HCT116 (cell line): ENCODE measurements at places on chromosomes 16 and 17.

DNA sequence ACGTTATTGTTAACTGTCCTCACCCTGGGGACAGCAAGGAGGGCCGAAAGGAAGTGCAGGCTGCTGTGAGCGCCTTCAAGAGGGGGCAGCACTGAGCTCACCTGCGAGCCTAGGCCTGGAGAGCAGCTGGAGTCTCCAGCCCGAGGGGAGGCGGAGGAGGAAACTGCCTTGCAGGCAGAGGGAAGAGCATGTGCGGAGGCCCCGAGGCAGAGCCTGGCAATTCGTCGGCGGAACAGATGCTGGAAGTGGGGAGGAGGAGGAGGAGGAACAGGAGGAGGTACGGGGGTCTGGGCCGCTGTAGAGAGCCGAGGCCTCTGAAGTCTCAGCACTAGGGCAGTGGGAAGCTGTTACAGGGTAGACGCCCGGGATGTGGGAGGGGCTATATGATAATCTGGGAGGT is 49.6 kb upstream of the PLCG2 start:
- peak; percentile 59 for DNase-seq

DNA sequence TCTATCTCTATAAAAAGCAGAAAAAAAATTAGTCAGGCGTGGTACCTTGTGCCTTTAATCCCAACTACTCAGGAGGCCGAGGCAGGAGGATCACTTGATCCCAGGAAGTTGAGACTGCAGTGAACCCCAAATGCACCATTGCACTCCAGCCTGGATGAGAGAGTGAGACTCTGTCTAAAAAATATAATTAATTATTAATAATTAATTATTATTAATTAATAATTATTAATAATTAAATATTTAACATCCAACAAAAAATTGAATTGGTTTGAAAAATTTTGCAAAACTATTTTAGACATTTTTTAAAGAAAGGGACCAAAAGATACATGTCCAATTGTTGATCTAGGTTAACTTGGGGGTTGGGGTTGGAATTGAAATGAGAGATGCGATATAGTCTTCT is 51.0 kb downstream of the MYH3 start:
- DNase-seq = no peak

DNA sequence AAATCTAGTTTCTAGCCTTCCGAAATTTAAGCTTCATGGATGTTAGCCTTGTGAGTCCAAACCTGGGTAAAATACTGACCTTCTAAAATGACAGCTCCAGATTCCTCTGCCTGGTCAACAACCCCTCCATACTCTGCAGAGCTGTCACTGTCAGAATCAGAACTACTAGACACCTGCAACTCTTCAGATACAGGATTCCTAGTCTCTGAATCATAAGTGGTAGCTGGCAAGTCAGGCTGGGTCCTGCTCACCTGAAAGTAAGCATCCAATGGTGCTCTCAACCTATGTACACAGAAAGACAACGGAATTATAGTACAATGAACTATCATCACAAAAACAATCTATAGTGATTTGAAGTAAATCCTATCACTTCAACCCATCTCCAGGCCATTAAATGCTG is 14.8 kb downstream of the RFWD3 start:
- no peak for DNase-seq

- DNase-seq = no peak
Measured at GRCh38 chr16:82995924-82996441, 369.2 kb downstream of the CDH13 start.

- DNase-seq = no peak
Measured at GRCh38 chr16:47250983-47251382, 107.2 kb upstream of the NETO2 start.

GRCh38 chr16:69048328-69049120 is 56.9 kb upstream of the HAS3 start:
- no peak for DNase-seq

GRCh38 chr17:60421273-60422161 is 772 bp upstream of the CHCT1 start:
- DNase-seq = no peak

DNA sequence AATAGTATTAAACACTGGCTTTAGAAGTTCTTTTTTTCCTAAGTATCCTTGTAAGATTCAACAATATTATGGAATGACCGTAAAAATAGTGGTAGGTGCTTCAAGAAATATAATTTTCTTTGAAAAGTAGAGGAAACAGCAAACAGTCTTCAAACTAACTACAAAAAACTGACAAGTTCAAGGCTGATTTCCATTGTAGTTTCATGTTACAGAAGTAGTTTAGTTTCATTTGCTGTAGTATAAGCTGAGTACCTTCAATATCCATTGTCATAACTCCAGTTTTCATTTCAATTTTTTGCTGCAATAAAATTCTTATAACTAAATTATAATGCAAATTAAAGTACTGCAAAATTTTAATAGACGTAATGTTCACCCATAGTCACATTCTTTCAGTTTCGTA is 19.3 kb downstream of the PHKB start:
- DNase-seq = no peak

DNA sequence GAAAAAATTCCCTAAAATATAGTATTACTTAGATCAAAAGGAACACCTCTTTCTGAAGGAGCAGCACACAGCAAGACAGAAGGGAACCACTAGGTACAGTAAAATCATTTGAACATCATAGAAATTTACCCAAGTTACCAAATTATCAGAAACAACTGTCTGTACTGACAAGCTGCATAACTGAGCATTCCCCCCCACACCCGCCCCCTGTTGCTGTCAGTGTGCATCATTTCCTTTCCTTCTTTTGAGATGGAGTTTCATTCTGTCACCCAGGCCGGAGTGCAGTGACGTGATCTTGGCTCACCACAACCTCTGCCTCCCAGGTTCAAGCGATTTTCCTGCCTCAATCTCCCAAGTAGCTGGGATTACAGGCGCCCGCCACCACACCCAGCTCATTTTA is 120.7 kb downstream of the TRIM37 start:
- no peak for DNase-seq

- DNase-seq = no peak
Measured at GRCh38 chr16:24954137-24954536, 61.0 kb downstream of the ARHGAP17 start.

- DNase-seq = no peak
Measured at GRCh38 chr16:81816351-81816750, 37.3 kb downstream of the PLCG2 start.

DNA sequence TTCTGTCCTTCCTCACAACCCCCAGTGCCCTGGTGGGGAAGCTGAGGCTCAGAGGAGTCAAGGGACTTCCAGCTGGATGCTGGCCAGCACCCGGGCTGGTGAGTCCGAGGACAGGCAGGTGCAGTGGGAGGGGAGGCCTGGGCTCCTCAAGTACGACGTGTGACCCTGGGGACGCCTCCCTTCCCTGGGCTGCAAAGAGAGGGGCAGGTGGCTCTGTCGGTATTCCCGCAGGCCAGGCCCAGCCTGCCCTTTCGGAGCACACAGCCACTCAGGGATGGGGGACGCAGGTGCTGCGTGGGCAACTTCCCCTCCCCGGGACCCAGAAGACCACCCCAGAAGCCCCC is 33.1 kb upstream of the PVALEF start:
- DNase-seq = no peak

- DNase-seq = no peak
Measured at GRCh38 chr17:10045871-10046658, 141.0 kb upstream of the RCVRN start.

- DNase-seq = no peak
Measured at GRCh38 chr16:27767081-27767480, 217.1 kb downstream of the KATNIP start.

DNA sequence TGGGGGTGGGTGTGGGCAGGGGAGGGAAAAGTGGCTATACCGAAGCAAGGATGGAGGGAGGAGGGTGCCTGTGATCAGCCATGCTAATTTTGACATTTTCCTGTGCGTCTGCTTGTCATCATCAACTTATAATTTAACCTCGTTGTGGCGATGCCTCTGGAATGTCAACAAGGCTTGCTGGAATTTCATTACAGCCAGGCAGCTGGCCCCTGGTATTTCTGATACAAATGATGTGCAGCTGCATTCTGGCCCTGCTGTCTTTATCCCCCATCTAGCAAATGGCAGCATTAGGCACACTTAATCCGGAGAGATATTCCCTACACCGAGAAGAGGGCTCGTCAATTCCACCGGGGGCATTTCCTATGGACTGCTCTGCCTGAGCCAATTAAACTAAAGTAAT is 278.3 kb upstream of the CCL2 start:
- no peak for DNase-seq

DNA sequence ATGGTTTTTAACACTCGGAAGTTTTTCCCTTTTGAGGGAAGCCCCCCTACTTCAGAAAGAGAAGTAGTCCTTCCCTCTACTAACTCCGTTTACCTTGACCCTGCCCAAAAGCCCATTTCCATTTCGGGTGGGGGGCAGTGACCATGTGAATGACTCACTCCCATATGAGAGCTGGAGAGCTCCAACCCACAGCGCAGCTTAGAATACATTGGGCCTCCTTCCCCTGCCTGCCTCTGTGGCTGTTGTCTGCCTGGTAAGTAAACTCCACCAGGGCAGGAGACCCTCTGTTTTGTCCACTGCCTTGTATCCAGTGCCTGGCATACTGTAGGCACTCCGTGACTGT is 985 bp downstream of the SGSM2 start:
- DNase-seq = no peak

DNA sequence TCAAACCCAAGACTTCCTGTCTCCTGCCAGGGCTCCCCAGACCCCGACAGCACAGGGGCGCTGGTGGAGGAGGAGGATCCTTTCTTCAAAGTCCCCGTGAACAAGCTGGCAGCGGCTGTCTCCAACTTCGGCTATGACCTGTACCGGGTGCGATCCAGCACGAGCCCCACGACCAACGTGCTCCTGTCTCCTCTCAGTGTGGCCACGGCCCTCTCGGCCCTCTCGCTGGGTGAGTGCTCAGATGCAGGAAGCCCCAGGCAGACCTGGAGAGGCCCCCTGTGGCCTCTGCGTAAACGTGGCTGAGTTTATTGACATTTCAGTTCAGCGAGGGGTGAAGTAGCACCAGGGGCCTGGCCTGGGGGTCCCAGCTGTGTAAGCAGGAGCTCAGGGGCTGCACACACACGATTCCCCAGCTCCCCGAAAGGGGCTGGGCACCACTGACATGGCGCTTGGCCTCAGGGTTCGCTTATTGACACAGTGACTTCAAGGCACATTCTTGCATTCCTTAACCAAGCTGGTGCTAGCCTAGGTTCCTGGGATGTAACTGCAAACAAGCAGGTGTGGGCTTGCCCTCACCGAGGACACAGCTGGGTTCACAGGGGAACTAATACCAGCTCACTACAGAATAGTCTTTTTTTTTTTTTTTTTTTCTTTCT is 8.1 kb downstream of the SERPINF1 start:
- no peak for DNase-seq

GRCh38 chr16:85608515-85608885 is 4.6 kb upstream of the GSE1 start:
- DNase-seq = no peak

DNA sequence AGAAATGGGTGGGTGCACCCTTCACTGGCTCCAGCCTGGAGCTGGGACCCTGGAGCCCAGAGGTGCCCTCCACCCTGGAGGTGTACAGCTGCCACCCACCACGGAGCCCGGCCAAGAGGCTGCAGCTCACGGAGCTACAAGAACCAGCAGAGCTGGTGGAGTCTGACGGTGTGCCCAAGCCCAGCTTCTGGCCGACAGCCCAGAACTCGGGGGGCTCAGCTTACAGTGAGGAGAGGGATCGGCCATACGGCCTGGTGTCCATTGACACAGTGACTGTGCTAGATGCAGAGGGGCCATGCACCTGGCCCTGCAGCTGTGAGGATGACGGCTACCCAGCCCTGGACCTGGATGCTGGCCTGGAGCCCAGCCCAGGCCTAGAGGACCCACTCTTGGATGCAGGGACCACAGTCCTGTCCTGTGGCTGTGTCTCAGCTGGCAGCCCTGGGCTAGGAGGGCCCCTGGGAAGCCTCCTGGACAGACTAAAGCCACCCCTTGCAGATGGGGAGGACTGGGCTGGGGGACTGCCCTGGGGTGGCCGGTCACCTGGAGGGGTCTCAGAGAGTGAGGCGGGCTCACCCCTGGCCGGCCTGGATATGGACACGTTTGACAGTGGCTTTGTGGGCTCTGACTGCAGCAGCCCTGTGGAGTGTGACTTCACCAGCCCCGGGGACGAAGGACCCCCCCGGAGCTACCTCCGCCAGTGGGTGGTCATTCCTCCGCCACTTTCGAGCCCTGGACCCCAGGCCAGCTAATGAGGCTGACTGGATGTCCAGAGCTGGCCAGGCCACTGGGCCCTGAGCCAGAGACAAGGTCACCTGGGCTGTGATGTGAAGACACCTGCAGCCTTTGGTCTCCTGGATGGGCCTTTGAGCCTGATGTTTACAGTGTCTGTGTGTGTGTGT is 46.8 kb downstream of the IL21R start:
- DNase-seq = no peak

- no peak for DNase-seq
Measured at GRCh38 chr16:1942047-1942809, 771 bp downstream of the MSRB1 start.

- DNase-seq = no peak
Measured at GRCh38 chr17:79415909-79416308, 194.9 kb downstream of the RBFOX3 start.

GRCh38 chr17:57226793-57227192 is 29.5 kb upstream of the MSI2 start:
- DNase-seq = no peak

GRCh38 chr16:2008009-2008526 is 1.6 kb downstream of the ZNF598 start:
- DNase-seq = no peak

- DNase-seq = no peak
Measured at GRCh38 chr17:4942760-4943508, 2.9 kb downstream of the RNF167 start.

GRCh38 chr17:38824899-38825761 is at the start of gene CWC25:
Gene CWC25, minus strand, starts transcription at chr17:38825321. Its CDS starts 138 bp downstream, at chr17:38825183.
- DNase-seq = peak; percentile 93

DNA sequence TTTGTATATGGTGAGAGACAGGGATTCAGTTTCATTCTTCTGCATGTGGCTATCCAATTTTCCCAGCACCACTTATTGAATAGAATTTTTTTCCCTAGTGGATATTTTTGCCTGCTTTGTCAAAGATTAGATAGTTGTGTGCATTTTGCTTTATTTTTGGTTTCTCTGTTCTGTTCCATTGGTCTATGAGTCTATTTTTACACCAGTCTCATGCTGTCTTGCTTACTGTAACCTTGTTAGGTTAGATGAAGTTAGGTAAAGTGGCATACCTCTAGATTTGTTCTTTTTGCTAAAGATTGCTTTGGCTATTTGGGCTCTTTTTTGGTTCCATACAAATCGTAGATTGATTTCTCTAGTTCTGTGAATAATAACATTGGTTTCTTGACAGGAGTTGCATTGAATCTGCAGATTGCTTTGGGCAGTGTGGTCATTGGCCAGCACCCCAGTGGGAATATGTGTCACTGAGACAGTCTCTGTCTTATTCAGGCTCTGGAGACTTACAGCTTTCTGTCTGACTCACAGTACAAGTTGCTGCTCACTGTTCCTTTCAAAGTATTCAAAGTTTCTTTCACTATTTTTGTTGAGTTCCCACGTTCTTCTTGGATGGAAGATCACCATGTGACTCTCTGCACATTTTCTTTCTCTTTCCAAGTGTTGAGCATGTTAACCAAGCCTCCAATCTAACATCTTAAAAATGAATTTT is 709.1 kb downstream of the CDH11 start:
- DNase-seq = no peak

DNA sequence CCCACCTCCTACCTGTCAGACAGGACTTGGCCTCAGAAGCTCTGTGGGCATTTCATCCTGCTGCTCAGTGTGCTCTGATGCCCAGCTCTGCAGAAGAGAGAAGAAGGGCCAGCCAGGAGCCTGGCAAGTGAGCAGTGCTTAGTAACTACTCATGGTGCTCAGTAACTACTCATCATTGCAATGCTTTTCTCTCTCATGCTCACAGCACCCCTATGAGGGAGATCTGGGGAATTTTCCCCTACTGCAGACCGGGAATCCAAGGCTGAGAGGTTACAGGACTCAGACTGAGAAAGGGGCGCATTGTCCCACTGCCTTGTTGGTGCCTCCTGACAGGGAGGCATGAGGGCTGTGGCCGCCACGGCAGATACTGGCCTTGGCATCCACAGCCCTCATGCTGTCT is 261.1 kb downstream of the C16orf95 start:
- no peak for DNase-seq
